Right ventricle myocardium inferior (tissue), 1 donor: ENCODE measurements at places on chromosomes 5 and 9.

DNA sequence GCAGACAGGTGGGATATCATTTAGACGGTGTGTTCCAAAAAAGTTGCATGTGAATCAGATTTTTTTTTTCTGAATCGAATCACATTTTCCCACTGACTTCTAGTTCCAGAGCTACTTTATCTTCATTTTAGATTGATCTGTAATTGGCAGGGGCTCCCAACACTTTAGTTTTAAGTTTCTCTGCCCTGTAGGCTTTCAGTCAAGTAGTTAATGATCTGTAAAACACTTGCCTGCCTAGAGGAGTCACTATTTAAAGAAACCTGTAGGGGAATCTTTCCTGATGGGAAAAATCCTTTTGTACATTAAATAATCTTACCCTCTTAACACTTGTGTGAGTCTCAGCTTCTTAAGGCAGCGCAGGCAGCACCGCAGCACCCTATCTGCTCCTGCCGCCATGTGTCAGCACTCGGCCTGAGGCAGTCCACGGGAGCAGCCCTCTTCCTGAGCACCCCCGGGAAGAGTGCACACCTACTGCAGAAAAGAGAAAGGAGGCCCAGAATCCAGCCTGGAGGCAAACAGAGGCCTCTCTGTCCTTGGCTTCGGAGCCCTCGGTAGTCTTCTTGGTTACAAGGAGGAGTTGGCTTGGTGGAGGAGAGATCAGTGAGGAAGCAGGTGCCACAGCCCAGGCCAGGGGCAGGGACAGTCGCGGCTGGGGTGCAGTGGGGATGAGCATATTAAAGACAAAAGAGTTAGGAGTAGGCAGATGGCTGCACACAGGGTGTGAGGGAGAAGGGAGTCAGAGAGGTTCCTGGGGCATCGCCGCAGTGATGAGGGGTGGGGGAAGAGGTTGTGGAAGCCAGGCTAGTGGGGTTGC lies 209.3 kb downstream of the GAPVD1 start:
- no peak for DNase-seq

DNA sequence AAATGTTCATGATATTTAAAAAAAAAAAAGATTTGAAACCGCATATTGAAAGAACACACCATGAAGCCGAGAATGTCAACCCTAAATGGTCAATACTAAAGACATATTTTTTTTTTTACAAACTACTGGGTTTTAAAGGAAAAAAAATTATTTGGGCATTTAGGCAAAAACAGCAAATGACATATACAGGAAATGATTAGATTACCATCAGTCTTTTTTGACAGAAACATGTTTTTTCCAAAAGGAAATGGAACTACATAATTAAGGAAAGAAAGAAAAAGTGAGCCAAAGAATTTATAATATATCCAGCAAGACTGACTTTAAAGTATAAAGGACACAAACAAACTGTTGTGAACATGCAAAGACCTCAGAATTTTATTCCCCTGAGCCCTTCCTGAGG lies 56.7 kb downstream of the RALGPS1 start:
- no peak for DNase-seq

DNA sequence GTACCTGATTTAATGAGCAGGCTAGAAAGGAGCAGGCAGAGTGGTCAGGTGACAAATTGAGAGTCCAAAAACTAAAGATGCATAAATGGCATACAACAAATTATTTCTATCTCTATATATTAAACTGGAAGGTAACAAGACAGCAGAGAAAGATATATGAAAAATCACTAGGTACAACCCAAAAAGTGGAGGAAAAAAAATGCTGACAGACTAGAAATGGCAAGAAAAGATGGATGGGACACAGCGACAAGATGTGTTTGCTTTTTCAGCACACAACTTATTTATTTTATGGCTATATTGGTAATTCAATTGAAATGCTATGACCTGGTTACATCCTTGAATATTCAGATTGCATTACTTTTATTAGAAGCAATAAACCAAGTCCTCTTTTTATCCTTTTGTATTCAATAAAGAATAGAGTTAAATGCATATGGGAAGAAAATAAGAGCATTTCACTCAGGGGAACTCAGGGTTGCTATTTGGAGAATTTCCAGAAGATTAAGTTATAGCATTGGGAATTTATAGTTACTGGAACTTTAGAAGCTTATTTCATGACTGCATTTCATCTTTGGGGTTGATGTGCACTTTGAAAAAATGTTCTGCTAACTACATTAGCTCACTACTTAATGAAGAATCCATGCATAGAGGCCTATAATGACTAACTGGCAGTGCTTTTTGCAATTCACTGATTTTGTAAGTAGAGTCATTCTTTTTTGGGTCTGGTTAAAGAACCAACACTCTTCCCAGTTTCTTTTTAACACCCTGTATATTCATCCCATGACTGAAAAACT lies 566.6 kb upstream of the TUSC1 start:
- DNase-seq = no peak

DNA sequence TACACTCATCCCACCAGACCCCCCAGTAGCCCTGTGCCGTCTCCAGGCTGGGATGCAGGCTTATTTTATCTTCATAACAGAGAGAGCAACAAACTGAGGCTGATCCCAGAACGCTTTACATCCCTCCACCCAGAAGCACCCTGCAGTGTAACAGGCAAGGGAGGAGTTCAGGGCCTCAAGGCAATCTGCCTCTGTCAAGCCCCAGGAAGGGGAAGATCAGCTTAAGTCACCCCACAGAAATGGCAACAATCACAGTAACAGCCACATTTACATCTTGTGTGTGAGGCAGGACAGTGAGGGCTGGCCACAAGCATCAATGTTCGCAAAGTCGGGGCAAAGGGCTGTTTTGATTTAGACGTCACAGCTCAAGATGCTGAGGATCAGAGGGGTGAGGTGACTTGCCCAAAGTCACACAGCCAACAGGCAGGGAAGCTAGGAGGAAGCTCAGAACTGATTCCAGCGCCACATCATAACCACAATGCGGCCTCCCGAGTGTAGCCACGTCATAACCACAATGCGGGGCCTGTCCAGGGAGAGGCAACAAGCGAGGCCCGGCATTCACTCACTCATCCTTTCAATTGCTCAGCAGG lies 14.4 kb downstream of the STK10 start:
- peak; percentile 89 for DNase-seq

DNA sequence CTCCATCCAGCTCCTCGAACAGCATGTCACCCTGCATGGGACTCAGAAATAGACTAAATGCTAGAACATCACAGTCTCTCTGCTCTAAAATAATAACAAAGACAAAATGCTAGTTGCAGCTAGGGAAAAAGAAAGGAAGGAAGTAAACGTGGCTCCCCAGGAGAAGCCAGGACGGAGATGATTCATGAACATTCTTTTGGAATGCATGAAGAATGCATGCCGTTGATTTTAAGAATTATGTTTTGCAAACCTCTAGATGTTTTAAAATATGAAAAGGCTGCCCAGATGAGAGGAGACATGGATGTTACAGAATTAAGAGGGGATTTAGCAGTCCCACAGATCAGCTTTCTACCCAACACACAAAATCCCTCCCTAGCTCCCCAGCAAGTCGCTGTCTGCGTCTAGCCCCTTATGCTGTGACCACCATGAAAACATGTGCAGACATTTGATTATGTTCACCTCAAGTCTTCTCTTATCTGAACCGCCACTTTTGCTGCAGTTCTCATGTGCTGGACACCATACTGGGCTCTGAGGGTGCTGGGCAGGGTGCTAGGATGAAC lies 139.4 kb upstream of the LMX1B start:
- DNase-seq = no peak

- DNase-seq = no peak
Observed at GRCh38 chr9:78986446-78986845, 585.3 kb upstream of the TLE4 start.

DNA sequence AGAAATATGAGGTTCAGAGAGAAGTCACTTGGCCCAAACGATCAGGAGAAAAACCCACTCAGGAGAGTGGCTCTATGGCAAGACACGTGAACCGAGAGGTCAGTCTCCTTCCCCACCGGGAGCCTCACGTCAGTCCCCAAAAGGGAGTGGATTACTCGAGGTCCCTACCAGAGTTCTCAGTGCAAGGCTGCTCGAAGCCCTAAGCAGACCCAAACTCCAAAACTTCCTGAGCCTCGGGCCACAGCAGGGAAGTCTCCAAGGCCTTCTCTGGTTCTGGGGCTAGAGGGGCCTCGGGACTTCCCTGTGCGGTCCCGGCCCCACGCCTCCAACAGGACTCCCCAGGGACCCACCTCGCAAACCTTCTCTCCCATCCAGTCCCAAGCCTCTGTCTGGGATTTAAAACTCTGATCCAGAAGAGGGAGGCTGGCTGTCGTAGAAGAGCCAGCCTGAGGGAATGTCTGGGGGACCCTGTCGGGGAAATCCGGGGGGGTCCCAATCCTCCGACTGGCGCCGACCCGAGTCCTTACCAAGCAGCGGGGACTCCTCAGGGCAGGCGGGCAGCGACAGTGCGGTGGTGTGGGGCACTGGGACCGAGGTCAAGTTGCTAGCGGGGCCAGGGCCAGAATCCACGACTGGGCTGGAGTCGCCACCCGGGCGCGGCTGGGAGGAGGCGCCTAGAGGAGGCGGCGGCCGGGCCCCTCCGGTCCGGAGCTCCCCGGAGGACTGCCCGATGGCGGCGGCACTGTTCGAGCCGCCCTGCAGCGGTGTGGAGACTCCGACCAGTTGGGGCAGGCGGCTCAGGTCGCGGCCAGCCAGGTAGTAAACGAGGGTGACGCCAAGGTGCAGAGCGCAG lies 679 bp downstream of the B4GALT1 start:
- DNase-seq = peak; percentile 77

- no peak for DNase-seq
Observed at GRCh38 chr5:175305251-175305650, 138.7 kb downstream of the DRD1 start.

- no peak for DNase-seq
Observed at GRCh38 chr9:111873901-111874300, 22.7 kb upstream of the UGCG start.

GRCh38 chr9:94111446-94111845 lies 27.2 kb downstream of the PTPDC1 start:
- DNase-seq = no peak

DNA sequence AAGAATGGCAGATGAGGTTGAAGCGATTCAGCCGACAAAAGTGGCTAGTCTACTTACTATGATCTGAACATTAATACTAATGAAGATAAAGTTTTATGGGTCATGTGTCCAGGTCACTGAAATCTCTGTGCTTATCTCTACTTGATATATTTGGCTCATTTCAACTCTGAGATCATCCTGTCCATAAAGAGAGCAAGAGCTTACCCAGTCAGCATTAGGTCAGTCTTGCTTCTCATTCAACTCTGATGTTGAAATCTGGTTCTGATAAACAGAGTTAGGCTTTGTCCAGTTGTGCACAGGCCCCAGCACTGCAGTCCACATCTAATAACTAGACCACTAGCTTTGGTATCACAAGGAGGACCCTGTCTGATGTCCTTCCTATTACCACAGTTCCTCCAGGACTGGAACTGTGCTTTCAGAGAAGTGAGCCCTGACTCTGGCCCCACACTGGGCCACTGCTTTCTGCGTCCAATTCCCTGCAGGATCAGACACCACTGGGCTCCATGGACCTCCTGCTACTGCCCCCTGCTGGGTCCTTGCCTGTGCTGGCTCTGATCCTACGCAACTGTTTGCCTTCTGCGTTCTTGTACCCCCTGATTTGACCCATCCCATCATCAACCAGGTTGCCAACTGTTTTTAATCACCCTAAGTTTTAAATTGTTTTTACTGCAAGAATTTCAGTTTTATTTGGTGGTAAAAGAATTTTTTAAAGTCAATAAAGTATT lies 23.7 kb upstream of the FAM120A start:
- no peak for DNase-seq

- DNase-seq = no peak
Observed at GRCh38 chr5:44868541-44868940, 59.8 kb downstream of the MRPS30 start.

DNA sequence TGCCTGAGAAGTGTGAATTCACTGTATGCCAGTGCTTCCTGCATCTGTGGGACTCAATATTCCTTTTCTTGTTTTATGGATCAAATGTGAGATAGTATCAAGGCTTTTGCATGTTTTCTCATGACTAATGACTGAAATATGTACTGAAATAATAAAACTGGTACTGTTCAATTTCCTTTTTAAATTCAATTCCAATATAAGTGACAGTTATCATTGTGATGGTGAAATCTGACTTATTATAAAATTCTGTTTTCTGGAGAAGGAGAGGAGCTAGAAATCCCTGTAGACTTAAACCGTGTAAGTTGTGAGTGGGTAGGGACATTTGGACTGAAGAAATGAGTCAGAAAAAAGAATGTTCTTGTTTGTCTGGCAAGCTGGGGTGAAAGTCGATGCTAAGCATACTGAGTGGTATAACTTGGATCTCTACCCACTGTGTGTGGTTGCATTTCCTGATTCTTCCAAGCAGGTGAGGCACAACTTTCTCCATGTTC lies 245.2 kb downstream of the EFNA5 start:
- DNase-seq = no peak

DNA sequence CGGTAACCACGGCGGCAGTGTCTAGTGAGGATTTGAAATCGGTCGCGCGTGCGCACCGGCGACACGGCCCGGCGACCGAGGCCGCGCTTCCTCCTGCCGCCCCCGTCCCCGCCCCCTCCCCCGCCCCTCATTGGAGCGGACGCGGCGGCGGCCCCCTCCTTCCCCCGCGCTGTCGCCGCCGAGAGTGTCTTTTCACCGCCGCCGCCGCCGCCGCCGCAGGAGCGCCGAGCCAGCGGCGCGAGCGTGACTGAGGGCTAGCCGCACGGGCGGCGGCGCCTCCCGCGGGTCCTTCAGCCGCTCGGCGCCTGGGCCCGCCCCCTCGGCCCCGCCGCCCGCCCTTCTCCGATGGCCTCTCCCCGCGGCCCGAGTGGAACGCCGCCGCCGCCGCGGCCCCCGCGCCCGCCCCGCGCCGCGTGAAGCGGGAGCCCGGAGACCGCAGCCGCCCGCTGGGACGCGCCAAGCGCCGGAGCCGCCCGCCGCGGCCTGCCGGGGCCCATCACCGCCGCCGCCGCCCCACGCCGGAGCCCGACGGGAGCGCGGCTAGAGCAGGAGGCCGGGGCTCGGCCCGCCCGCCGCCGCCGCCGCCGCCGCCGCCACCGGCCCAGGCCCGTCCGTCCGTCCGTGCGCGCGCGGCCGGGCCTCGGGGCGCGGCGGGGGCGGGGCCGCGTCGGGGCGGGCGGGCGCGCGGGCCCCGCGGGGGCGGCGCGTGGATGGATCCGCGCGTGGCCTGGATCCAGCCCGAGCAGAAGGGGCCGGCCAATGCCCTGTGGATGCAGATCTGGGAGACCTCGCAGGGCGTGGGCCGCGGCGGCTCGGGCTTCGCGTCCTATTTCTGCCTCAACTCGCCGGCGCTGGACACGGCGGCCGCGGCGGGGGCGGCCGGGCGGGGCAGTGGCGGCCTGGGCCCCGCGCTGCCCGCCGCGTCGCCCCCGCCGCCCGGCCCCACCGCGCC lies at the start of gene TENT4A:
Gene TENT4A, plus strand, starts transcription at position 159 of the 952 bp plus-strand sequence. Its CDS starts 552 bp downstream, at position 711.
- DNase-seq = peak; percentile 81

GRCh38 chr5:38423276-38424147 lies 132.9 kb downstream of the LIFR start:
- DNase-seq = no peak

DNA sequence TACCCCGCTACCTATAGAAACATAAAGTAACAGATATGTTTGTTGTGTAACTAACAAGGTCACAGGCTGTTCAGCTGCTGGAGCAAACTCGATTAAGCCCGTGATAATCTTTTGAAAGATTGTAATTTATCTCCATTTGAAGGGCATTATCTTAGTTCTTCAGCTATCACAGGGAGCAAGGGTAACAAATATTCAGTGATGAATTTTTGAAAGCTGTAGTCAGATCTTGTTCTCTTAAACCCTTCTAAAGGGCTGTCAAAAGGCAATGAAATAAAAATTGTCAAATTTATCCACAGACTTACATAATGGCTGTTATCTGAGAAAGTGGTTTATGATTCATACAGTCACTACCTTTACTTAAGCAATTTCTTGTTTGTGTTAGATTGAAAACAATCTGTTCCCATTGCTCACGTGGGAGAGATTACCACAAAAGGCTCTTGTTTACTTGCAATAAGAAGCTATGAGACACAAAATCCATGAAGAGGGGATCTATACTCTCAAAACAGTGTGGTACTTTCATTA lies 78.3 kb upstream of the ZNF608 start:
- DNase-seq = no peak
